ENCODE measurements at places on chromosomes 5 and 9.
A peak's percentile ranks its signal among the peaks of the same experiment; 100 is the strongest.

DNA sequence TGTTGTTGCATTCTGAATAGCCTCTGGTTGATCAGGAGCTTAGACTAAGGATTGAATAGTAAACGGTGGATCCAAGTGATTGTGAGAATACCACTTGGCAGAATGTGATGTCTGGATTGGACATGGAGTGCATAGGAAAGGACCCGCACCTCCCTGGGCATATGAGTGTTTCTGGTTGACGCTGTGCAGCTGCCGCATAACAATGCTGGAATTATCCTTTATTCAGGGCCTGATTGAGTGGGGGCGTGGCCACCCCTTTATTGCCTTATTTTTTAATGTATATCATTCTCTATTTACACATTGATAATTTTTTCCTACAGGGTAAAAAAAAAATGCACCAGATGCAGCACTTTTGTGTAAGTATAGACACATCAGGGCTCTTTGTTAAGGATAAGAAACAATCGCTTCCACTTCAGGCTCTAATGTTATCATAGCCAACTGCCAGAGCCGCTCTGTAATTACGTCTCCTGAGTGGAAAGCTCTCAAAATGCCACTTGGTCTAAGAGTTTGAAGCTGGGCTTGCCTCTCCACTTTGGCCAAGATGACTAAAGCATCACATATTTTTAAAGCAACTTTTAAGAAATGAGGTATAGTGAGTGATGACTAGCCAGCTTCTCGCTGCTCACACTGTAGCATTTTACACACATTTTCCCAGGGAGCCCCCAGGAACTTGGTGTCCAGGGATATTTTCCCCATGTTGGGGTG lies 5.7 kb downstream of the FGD3 start:
- DNase-seq: no peak

- DNase-seq: no peak
These were observed 81.0 kb upstream of the MAST4 start for GRCh38 chr5:66515209-66515608.

DNA sequence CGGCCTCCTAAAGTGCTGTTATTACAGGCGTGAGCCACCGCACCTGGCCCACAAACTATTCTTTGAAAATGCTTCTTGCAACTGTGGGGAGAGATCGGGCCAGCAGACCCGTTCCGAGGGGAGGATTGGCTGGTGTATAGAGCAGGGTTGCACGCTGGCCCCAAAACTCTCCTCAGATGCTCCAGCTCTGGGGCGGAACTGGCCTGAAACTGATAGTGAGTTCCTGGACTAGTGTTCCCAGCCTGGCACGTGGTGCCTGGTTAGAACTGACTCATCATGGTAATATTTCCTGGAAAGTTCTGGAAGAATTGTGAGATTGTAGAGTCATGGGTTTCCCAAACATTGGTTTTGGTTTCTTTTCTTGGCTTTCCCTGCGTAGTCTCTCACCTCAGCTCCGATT lies 120.5 kb downstream of the FBXL7 start:
- DNase-seq: no peak

- no peak for DNase-seq
These were observed 5.9 kb downstream of the MED22 start for GRCh38 chr9:133342069-133342406.

DNA sequence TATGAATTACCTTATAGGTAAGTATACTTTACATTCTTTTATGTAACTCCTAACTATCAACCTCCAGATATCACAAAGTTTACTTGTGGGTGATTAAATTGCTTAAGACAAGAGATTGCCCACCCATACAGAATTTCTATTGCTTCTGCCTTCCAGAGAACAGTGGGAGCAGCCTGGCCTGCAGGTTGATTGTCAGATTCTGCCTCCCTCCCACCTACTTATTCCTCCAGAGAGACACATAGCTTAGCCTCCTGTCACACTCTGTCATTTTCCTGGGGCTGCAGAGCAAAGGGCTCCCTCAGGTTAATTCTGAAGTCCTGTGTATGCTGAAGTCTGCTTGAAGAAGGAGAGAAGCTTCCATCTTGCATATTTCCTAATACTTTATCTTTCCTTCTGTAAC lies 48.5 kb upstream of the DHFR start:
- no peak for DNase-seq

DNA sequence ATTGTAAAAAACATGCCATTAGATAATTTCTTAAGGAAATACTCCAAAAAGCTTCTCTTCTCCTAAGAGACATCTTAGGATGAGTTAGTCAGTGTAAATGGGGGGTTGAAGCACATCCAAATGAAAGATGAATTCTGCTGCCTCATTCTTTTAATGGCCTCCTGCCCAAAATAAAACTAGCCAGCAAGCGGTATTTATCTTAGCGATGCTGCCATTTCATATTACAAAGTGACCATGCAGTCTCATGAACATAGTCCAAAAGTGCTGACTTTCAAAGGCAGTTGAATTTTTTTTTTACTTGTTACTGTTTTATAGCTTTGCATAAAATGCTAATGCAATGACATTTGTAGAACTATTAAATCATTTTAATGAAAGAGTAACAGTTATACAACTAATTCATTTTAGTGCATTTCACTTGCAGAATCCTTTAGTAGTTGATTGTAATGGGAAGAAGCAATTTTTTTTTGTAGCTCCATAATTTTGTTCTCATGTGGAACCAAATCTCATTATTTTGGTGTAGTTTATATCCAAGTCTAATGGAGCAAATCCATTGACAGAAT lies 151.5 kb downstream of the CAVIN4 start:
- no peak for DNase-seq

DNA sequence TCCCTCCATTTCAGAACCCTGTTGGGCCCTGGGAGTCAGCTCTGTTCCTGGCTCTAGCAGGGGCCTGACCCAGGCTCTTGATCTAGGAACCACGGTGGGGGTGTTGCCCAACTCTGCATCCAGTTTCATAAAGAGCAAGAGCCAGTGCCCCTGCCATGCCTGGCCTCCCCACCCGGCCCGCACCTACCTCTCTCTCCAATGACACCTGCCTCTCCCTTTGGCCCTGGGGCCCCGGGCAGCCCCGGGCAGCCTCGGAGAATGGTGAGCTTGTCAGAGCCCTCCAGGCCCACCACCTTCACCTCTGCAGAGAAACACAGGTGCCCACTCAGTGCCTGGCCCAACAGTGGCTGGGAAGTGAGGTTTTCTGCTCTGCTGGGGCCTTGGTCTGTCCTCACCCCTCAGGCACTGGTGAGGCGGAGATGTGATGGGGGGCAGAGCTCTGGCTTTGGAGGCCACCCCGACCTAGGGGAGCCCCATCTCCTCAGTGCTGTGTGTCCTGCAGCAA lies 1.5 kb downstream of the FCN1 start:
- no peak for DNase-seq

DNA sequence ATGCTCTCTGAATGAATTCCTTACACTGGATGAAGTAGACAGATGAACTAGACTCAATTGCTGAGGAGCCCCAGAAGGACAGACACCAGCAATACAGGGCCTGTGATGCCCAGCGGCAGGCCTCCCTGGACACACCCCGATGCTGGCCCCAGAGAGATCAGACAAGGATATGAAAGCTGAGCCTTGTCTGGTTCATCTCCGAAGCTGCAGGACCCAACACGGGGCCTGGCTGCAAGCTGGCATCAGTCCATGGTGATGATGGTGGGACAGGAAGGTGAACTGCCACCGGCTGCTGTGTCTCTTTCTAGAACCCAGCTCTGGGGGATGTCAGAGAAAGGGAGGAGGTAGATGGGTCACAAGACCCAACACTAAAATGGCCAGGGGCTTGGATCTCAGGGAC lies 104.0 kb upstream of the LMX1B start:
- no peak for DNase-seq

DNA sequence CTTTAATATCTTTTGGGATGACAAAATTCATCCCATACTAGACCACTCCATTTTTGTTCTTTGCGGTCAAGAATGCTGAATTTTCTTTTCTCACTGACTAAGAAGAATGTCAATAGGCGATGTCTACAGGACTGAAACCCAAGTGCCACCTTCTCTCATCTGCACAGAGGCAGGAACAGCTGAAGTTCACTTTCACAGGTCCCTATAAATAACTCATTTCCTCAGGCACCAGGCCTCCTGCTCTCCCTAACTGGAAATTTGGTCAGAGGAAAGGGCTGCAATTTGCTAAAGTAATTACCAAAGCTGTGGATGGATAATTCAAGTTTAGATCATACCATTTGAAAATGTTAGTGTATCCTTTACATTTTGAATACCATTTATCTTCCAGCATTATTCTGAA lies 142.9 kb downstream of the DIRAS2 start:
- DNase-seq: no peak

DNA sequence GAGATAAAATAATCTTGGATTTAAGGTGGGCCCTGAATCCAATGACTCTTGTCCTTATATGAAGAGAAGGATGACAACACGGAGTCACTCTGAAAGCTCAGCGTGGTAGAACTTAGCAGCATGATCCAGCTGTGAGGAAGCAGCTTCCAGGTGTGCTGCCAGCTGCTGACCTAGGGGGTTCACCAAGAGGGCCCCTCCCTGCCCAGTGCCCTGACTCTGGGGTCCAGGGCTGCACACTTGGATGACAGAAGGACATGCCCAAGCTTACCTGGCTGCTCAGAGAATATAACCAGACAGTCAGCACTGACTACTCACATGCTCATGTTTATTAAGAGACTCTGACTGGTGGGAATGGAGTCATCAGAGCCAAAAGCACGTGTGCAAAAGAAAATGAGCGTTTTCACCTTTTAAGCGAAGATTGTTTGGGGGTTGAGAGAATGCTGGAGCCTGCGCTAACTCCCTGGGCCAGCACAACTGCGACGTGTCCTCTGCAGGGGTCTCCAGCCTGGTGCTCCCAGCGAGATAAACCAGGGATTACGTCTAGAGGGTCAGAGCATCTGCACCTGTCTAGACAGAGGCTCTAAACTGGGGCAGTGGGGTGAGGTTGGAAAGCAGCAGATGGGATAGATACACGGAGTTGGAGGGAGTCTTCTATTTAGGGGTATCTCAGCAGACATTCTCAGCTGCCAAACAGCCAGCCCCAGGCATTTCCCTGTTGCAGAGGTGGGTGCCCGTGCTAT lies 41.3 kb downstream of the ROPN1L start:
- no peak for DNase-seq

DNA sequence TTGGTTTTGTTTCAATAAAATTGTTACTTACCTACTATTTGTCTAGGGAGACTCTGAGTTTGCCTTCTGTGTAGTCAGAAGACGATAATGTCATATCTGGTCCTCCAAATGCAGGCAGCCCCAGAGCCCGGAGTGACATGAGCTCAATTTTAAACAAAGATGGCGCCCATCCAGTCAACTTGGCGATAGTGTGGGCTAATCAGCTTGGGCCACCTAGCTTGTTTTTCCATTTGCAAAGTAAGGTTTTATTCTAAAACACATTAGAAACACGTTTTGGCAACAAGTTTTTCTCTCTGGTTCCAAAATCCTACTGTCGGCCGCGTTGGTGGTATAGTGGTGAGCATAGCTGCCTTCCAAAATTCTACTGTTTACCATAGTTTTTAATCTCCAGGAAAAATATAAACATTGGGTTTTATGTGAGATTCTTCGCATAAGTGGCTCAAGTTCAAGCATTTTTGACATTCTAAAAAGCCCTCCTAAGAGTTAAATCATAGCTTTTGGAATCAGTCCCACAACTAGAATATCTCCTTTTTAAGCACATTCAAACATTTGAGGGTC lies 13.2 kb downstream of the TSC1 start:
- no peak for DNase-seq

GRCh38 chr5:116455061-116455460 lies 119.6 kb downstream of the SEMA6A start:
- peak; percentile 46 for DNase-seq

DNA sequence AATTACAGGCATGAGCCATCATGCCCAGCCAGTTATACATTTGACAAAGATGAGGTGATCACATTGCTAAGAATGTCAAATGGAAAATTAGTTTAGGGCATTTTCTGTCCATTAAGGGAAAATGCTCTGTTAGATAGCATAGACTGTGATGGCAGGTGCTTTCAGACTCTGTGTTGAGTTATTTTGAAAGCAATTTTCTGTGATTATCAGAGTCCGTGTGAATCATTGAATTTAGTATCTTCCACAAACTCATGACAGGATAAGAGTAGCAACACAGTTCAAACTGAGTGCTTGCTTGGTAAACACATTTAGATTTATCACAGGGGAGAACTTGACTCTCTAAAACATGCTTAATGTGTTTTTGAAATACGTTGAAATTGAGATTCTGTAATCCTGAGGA lies 69.0 kb downstream of the GAPVD1 start:
- no peak for DNase-seq

DNA sequence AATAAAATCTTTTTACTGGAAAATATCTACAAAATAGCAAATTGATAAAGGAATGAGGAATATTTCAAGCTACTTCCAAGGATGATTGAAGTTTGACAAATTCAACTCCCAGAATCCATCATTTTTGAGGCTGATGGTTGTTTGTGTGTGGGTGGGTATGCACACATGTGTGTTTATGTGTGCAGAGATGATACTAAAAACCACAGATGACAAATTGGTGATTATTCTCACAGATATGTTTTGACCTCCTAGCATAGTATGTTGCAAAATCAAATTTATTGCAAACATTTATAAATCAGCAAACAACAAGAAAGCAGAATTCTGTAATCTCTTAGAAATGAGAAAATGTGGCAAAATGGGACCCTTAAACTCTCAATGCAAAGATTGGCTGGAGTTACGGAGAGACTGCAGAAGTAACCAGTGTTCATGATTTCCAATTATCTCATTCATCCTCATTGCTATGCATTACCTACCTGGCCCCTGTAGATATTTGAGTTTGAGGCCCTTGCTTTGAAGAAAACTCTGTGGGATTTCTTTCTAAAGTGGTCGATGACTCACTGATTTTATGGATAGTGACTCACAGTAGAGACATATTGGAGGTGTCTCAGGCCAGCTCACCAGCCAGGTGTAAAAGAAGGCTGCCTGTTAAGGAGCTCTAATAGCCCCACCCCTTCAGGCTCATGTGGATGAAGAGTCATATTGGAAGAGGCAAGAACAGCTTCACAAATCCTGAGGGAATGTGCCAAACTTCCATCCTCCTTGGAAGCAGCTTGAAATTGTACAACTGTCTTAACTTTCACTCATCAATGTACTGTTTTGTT lies 44.6 kb upstream of the TMC1 start:
- no peak for DNase-seq

DNA sequence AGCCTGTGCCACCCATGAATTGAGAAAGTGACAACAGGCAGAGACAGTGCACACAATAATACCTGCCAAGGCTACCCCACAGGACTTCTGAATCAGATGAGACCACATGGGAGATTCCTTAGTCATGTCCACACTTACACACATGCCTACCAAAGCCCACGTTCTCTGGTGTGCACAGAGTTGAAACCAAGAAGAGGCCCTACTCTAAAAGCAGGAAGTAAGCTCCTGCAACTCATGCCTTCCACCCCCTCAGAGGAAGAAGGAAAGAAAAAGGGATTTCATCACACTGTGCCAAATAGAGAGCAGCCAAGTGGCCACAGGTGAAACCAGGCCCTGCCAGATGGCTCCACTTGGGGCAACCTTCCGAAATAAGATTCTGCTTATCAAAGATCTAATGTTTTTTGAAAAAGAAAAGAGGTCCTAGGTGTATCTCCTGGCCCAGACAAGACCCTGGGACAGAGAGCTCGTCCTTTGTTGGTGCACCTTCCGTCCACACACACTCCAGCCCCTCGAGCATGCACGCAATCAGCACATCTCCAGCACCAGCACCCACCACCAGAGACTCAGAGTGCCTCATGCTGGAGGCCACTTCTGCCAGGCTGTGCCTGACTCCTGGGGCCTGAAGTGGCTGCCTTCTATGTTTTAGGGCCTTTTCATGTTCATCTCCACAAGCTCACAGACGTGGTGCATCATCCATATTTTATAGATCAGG lies 114.6 kb upstream of the SPOCK1 start:
- peak; percentile 45 for DNase-seq

- DNase-seq: no peak
These were observed 62.7 kb downstream of the RAB14 start for GRCh38 chr9:121138973-121139372.

- no peak for DNase-seq
These were observed 55.9 kb downstream of the ADAM19 start for GRCh38 chr5:157519579-157520253.

Data from hematopoietic multipotent progenitor cell treated with erythropoietin and hydrocortisone succinate and interleukin-3 and kit ligand, for 6 days (in vitro differentiated cells).